Frontal cortex (tissue), 4 donors: ENCODE measurements at places on chromosomes 12 and 14. TPM values are rescaled to one million over a fixed set of nuclear protein-coding genes. Genes with fewer than 3 reads are reported as not detected.

The CISTR gene
- total RNA-seq, result not detected

The OVCH1 gene
- 0.41 TPM for total RNA-seq

The FRS2 gene
- total RNA-seq, result 55.4 TPM

The KCNK10 gene
- 11.8 TPM for total RNA-seq

The ADAMTS20 gene
- total RNA-seq, result 0.41 TPM

The KRT72 gene
- not detected for total RNA-seq

The OGFOD2 gene
- 4.5 TPM for total RNA-seq

The COQ5 gene
- 25.3 TPM for total RNA-seq

The ETFBKMT gene
- 4.5 TPM for total RNA-seq

The PXN gene
- 2.4 TPM for total RNA-seq

The B4GALNT3 gene
- 2.4 TPM for total RNA-seq

The MYF5 gene
- not detected for total RNA-seq

The PARPBP gene
- 6.5 TPM for total RNA-seq

The KRT78 gene
- total RNA-seq, result not detected

The OR11G2 gene
- total RNA-seq, result not detected

The OR4E2 gene
- total RNA-seq, result not detected

The NAV3 gene
- total RNA-seq, result 240 TPM

The BMP4 gene
- 0.41 TPM for total RNA-seq

The DYRK4 gene
- total RNA-seq, result 17.9 TPM

The IAPP gene
- under 0.01 TPM for total RNA-seq

The STAC3 gene
- total RNA-seq, result 1.6 TPM

The DPF3 gene
- 5.7 TPM for total RNA-seq
